ENCODE measurements at places on chromosomes 4 and X.

DNA sequence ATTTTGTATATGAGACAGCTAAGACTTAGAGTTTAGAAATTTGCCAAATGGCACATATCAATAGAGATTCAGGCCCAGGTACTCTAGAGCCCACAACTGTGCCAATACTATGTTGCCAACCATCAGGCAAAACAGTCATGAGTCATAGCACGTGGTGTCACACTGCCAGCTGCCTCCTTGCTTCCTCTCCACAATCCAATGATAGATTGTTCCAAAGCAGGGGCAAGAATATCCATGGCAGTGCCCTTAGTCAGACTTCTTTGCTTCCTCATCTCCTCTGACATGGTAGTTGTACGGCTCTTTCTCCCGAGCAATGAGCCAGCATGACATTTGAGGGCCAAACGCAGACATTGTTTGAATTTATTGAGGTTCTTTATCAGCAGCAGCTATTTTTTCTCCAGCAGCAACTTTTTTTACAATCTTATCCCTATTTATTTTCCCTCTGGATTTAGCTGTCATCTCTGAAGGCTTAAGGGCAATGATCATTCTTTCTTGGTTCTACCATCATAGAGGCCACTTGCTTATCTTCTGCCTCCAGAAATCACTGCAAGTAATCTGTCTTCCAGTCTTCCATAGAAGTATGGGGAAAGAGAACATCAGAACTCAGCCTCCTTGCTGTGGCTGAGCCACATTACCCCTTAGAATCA is 169.7 kb downstream of the COL4A6 start:
- no peak for DNase-seq

DNA sequence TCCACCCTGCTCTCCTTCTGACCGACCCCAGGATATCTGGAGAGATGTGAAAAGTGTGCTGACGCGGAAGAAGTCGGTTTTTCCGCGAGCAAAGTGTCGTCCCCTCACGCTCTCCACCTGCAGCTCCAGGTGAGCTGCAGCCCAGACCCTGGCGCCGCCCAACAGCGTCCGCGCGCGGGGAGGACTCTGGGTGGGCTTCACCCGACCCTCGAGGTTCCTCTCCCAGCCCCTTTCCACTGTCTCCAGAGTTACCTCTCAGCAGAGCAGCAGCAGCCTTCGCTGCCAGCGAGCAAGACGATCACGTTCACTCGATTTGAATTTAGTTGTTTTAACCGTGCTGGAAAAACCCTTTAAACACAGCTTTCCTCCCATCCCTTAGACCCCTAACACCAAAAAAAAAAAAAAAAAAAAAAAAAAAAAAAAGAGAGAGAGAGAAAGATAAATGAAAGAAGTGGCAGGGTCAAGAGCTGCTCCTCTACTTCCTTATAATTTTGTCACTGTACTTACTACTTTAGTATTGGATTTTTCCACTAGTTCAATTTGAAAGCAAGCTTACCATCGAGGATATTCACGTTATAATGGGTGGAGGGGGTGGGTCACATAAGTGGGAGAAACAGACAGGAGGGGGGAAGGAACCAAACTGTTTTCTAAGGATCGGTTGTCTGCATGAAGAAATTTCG is 758 bp upstream of the NR3C2 start:
- DNase-seq = no peak

- DNase-seq = no peak
These were observed 73.2 kb upstream of the STS start for GRCh38 chrX:7074148-7074907.

DNA sequence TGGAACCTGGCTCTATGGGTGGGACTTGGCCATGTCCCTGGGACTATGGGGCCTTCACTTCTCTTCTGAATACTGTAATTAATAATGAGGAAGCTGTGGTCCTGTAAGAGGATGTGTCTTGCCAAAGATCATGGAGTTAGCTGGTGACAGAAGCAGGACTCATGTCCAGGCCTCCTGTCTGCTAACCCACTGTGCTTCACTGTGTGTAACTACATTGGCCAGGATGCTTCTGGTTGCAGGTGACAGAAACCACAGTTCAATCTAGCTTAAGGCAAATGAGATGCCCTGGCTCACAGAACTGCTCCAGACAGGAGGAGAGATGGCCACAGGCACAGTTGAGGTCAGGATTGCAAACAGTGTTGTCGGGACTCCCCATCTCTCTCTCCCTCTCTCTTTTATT is 3.1 kb downstream of the MTMR1 start:
- DNase-seq = no peak

DNA sequence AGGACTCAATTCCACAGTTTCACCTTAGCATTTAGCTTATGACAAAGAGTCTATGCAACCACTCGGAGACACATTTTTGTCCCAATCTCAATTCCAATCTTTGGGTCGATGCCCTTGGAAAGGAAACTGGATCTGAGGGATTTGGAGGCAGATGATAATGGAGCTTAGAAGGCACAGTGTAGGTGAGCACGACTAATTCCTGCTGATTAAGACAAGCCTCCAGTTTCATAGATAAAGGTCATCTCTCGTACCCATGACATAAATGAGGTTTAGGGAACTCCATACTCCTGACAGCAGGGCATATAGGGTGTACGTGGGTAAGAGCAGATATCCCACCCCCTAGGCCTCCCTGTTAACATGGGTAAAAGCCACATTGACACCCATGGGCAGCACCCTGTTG is 24.4 kb upstream of the ZNF718 start:
- DNase-seq = no peak

DNA sequence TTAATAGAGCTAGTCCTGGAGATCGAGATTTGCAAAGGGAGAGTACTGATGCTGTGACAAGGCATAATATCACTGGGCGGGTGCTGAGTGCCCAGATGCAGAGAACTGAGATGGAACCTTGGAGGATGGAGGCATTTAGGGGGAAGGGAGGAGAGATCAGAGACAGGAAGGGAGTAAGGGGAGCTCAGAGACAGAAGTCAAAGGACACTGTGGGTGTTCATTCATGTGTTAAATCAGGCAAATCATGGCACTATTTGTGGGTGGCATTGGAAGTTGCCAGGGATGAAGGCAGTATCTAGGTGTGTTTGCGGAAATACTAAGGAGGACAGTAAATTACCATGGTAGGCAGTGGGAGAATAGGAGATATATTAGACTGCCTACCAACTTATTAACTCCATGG is 135.0 kb downstream of the RBM46 start:
- no peak for DNase-seq

GRCh38 chr4:62193761-62194160 is 993.6 kb downstream of the ADGRL3 start:
- no peak for DNase-seq

GRCh38 chr4:14446311-14446710 is 556.0 kb upstream of the CPEB2 start:
- no peak for DNase-seq

DNA sequence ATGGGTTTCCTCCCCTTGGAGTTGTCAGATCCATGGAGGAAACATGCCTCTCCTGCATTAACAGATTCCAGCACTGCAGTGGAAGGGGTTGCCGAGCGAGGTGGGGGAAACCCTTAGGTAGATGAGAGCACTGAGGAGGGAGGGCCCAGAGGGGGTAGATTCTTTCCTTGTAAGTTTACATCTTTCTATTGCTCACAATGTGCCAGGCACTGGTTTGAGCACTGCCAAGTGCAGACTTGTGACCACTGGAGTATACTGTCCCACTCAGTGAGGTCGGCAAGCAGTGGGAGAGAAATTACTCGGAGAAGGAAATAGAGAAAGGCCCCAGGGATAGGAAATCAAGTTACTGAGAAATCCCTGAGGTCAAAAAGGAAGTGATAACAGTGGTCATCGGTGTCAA is 27.8 kb upstream of the TMEM154 start:
- no peak for DNase-seq

DNA sequence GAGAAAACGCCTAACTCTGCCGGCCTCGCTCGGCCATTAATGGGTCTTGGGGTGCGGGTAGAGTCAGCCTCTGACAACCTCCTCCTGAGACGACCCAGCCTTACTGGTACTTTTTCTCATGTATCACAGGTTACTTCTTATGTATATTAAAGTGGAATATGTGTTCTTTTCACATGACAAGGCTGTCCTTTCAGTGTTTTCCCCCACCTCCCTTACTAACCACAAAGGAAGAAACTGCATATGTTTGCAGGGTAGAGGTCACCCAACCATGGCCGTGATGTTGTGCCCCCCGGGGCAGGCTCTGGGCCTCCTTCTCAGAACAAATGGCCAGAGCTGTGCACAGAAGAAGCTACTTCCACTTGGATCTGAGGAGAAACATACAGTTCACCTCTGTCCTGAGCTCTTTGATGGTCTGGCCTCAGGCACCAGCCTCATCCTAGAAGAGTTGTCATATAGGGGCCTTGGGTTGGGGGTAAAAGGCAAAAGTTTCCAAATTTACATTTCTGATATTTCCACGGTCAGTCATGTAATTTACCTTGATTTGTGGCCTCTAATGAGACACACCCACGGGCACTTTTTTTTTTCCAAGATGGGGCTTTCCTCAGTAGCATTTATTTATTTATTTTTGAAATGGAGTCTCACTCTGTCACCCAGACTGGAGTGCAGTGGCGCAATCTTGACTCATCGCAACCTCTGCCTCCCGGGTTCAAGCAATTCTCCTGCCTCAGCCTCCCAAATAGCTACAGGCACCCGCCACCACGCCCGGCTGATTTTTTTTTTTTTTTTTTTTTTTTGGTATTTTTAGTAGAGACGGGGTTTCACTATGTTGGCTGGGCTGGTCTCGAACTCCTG is 1.9 kb downstream of the SOWAHD start:
- DNase-seq = no peak

GRCh38 chr4:111453216-111453615 is 692.0 kb upstream of the FAM241A start:
- no peak for DNase-seq

GRCh38 chrX:7071390-7071789 is 76.1 kb upstream of the STS start:
- no peak for DNase-seq

DNA sequence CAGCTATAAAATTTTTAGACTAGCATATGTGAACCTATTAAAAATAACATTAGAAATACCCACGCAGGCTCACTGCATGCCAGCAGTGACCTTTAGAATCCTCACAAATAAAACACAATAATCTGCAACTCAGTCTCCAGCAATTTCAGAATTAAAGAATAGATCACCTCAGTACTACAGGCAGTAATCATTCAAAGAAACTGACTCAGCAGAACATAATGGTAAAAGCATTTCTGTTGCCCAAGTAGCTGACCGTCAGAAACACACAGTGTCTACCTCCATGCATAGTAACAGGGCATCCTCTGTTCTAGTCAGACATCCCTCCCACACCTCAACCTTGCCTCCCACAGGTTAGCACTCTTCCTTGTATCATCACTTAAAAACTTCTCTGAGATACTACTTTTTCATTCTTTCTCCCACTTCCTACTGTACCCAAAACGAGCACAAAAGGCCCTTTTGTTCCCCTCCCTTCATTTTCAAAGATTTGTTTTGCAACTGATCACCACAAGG is 65.7 kb upstream of the BEND2 start:
- DNase-seq = no peak
